CD14-positive monocyte (primary cell): ENCODE measurements at places on chromosomes 16 and 17.

GRCh38 chr16:48824271-48824670 lies 214.3 kb upstream of the N4BP1 start:
- no peak for DNase-seq

- no peak for DNase-seq
Observed at GRCh38 chr17:6542577-6542976, 13.8 kb downstream of the PITPNM3 start.

GRCh38 chr17:49882434-49882833 lies 34.6 kb upstream of the TAC4 start:
- DNase-seq = no peak

- DNase-seq = no peak
Observed at GRCh38 chr17:57405491-57406072, 149.3 kb downstream of the MSI2 start.

GRCh38 chr16:66489818-66490217 lies 60.1 kb downstream of the TK2 start:
- DNase-seq = no peak
